Tibial nerve (tissue), 4 donors: ENCODE measurements at places on chromosomes 6 and 20. TPM values are rescaled to one million over a fixed set of nuclear protein-coding genes. Genes with fewer than 3 reads are reported as not detected.

GRCh38 chr6:29509711-29510110, 22.0 kb upstream of the MAS1L start:
- no peak for DNase-seq

GRCh38 chr6:2768696-2769095, 3.5 kb downstream of the WRNIP1 start:
- no peak for DNase-seq

DNA sequence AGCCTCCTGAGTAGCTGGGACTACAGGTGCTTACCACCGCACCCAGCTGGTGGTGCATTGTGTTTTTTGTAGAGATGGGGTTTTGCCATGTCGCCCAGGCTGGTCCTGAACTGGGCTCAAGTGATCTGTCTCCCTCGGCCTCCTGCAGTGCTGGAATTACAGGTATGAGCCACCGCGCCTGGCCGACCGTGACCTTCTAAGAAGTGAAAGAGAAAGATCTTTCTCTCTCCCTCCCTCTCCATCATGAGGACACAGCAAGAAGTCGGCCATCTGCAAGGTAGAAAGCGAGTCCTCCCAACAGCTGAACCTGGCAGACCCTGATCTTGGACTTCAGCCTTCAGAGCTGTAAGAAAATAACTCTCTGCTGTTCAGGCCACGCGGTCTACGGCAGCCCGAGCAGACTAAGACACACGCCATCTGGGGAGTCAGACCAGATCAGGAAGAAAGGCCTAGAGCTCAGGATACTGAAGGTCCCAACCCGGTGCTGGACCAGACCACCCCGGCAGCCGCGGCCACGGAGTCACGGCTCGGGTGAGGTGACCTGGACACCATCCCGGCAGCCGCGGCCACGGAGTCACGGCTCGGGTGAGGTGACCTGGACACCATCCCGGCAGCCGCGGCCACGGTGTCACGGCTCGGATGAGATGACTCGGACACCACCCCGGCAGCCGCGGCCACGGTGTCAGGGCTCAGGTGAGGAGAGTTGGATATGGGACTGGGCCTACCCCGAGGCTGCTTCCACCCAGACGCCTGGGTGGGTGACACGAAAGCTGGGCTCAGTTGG, 9.6 kb downstream of the GMEB2 start:
- no peak for DNase-seq

DNA sequence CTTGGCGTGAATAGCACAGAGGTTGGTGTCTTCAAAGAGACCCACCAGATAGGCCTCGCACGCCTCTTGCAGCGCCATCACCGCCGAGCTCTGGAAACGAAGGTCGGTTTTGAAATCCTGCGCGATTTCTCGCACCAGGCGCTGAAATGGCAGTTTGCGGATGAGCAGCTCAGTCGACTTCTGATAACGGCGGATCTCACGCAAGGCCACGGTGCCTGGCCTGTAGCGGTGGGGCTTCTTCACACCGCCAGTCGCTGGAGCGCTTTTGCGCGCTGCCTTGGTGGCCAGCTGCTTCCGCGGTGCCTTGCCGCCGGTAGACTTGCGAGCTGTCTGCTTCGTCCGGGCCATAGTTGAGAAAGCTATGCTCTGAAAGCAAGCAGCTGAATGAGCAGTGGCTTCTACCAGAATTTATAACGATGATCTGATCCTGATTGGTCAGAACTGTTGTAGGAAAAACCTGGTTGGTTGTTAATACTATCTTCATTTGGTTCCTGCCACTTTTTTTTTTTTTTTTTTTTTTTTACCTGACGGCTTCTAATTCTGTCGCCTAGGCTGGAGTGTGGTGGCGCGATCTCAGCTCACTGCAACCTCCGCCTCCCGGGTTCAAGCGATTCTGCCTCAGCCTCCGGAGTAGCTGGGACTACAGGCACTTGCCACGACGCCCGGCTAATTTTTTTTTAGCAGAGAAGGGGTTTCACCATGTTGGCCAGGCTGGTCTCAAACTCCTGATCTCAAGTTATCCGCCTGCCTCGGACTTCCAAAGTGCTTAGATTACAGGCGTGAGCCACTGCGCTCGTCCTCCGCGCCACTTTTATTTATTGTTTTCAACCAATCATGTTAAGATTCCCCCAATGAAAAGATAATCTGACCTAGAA, 21.5 kb downstream of the OR2B2 start:
- DNase-seq, result peak; percentile 25

Gene DNAH8
- not detected for total RNA-seq
